AG09309 (cell line): ENCODE measurements at places on chromosomes 2 and 18.

GRCh38 chr2:210271300-210271699 lies 43.7 kb downstream of the MYL1 start:
- no peak for DNase-seq

GRCh38 chr18:50594942-50595341 lies 35.1 kb downstream of the MAPK4 start:
- no peak for DNase-seq

DNA sequence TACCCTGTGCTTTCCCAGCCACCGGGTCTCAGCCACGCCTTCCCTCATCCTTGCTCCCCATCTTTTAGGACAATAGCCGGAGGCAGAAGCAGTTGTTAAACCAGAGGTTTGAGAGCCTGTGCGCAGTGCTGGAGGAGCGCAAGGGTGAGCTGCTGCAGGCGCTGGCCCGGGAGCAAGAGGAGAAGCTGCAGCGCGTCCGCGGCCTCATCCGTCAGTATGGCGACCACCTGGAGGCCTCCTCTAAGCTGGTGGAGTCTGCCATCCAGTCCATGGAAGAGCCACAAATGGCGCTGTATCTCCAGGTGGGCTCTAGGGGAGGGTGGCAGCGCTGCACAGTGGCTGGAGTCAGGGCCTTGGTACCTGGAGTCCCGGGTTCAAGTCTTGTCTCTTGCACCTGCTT lies 2.7 kb downstream of the UCN start:
- DNase-seq = no peak

DNA sequence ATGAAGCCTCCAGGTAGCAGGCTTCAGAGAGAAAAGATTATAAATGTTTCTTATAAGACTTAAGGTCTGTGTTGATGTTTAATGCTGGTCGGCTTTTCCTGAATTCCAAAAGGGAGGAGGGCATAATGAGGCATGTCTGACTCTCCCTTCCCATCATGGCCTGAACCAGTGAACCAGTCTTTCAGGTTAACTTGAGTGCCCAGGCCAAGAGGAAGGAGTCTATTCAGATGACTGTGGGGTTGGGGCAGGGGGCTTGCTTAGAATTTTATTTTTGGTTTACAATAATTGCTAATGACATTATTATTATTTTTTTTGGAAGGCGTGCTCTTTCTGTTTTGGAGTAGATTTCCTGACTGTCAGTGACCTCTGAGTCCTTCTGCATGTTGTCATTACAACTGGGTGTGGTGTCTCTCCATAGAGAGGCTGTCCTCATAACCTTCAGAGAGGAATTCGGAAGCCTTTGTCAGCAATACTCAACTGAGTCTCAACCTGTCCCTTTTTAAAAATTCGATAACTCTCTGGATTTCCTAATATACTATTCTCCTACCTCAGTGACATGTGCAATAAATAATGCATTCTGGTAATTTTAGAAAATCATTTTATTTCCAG lies 275.1 kb upstream of the CXCR4 start:
- DNase-seq = no peak
